ENCODE measurements at places on chromosomes 6 and 20.

GRCh38 chr6:80145509-80145908, 39.0 kb downstream of the BCKDHB start:
- no peak for DNase-seq

GRCh38 chr6:5497896-5498578, 236.7 kb downstream of the FARS2 start:
- no peak for DNase-seq

DNA sequence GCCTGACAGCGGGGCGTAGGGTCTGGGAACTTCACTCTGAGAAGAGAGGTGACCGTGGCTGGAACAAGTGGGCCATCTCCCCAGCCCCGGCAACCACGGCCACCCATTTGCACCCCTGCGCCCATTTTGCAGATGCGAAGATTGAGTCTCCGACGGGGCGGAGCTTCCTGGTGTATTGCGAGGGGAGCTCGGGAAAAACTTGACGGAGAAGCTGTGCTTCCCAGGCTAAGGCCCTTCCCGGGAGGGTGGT, 653 bp downstream of the ZNF335 start:
- DNase-seq, result no peak

DNA sequence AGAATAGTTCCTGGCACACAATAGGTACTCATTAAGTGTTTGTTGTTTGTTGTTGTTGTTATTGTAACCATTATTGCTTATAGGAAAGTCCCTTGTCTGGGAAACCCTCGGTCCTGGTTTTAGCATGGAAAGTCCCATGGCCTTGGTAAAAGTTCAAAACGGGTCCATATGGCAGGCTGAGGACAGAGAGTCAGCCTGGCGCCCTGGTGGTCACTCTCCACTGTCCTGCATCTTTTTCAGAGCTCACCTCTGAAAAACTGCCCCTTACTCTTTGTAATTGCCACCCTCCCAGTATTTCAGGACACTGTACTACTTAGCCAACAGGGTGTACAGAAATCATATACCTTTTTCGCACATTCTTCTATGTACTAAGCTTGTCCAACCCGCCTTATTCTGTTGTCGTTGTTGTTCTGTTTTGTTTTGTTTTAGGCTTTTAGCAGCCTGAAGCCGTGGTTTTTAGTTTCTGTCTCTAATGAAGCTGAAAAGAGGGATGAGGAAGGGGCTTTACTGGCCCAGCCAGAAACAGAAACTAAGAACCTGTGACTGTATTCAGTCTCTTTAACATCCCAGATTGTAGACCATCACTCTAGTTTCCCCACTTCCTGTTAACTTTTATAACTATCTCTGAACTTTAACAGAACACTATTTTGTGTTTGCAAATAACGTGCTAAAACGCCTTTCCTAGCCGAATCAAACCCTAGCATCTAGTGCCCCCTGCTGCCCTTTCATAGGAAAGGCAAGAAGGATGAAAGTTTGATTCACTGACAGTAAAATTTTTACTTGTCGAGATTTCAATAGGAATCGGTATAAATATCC, 7.6 kb upstream of the TMEM14A start:
- DNase-seq, result peak; percentile 73

- no peak for DNase-seq
Measured at GRCh38 chr6:6312901-6313441, 7.5 kb downstream of the F13A1 start.

- no peak for DNase-seq
Measured at GRCh38 chr6:137222381-137222780, 3.2 kb upstream of the IFNGR1 start.

DNA sequence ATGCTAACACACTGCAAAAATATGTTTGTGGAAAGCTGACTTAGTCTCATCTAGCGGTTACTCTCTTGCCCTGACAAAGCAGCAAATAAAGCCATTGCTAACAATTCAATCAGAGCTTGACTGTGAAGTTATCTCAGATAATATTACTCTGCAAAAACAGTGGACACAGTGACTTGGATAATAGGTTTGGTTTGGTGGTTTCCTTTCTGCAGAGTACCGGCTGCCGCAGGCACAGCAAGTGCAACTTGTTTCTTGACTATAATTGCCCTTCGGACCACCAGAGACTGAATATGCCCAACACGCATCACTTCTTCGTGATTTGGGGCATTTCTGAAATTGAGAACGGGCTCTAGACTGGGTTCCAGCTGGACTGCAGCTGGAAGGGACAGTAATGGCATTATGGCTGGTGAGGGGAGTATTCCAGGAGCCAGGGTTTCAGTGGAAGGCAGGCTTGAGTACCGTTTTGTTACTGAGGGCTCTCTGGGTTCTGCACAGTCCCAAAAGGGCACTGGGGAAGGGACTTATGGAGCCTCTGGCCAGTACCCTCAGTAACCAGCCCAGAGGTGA, 40.0 kb downstream of the DSTN start:
- DNase-seq, result no peak

DNA sequence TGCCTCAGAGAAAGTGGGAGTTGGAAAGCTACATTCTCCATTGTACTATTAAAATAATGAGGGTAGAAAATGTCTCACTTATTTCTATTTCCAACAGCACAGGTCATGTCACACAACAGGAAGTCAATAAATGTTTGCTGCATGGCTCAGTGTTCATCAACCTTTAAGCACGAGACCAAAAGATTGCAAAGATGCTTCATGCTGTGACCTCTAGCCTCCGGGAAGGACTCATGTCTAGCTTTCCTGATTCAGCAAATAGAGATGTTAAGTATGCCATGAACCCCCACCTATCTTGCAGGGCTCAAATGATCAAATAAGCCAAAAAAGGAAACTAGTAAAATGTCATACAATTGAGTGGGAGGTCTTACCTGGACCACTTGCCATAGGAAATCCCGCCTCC, 57.4 kb downstream of the NCOA6 start:
- no peak for DNase-seq

DNA sequence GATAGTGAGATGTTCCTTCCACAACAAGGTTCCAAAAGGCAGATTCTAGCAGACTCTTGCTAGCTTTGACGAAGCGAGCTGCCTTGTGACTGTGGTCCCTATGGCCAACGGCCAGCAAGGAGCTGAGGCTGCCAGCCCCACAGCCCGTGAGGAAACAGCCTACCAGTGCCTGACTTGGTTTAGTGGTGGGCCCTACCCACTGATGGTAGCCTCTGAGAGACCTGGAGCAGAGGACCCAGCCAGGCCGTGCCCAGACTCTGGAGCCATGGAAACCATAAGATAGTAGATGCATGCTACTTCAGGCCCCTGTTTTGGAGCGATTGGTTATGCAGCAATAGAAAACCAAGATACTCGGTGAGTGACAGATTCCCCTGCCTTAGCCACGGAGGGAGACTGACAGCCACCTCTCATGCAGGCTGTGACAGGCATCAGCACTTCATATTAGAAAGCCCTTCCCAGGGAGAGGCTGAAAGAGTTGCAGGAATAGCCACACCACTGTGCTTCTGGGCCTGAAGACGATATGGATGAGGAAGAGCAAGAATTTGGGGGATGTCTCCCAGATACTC, 19.2 kb downstream of the PSMG4 start:
- DNase-seq, result no peak

- no peak for DNase-seq
Measured at GRCh38 chr20:58128635-58129625, 99.5 kb downstream of the ANKRD60 start.

- no peak for DNase-seq
Measured at GRCh38 chr6:1865585-1865984, 255.9 kb downstream of the FOXC1 start.

DNA sequence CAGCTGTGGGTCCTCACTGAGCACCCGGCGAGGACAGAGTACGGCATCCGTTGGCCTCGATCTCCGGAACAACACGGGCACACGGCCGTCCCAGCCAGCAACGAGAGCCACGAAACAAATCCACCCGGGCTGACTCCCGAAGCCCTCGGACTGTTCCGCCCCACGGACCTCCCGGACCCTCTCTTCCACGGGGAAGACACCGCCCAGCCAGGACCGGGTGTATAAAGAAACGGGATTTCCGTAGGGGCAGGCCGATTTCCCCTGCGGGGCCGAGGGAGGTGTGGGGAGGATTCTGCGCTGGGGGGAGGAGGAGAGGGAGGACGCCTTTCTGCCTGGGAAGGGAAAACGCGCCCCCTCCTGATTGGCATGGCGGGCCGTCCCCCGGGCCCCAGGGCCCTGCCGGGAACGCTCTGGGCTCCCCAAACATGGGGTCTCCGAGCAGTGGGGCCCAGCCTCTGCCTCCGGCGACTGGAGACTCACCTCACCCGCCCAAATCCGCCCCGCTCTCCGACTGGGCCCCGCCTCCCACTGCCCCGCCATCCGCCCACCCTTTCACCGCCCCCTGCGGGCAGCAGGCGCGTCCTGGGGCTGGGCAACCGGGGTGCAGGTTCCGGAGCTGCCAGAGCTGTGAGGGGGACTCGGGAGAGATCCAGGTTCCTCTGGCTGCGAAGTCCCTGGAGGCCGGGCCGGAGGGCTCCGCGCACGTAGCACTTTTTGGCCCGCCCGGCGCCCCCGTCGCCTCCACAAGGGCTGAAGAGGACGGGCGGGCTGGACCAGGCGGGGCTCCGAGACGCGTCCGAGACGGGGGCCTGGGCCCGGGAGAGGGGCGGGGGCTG, 679 bp upstream of the PPDPF start:
- DNase-seq, result peak; percentile 67

GRCh38 chr20:56957737-56958553, 308.5 kb downstream of the BMP7 start:
- DNase-seq, result no peak

- no peak for DNase-seq
Measured at GRCh38 chr20:32775336-32775991, 13.3 kb downstream of the DNMT3B start.

- no peak for DNase-seq
Measured at GRCh38 chr6:16504609-16505008, 256.7 kb downstream of the ATXN1 start.
